Stimulated activated CD8-positive, alpha-beta memory T cell treated with anti-CD3 and anti-CD28 coated beads, Interleukin-15, amount 100 ng/mL, for 48 hours (primary cell): ENCODE measurements at places on chromosomes 6 and 20.
A peak's percentile ranks its signal among the peaks of the same experiment; 100 is the strongest.

- DNase-seq, result no peak
Observed at GRCh38 chr20:51720854-51721253, 47.3 kb downstream of the ATP9A start.

GRCh38 chr6:154154389-154154967, 115.4 kb downstream of the OPRM1 start:
- no peak for DNase-seq

DNA sequence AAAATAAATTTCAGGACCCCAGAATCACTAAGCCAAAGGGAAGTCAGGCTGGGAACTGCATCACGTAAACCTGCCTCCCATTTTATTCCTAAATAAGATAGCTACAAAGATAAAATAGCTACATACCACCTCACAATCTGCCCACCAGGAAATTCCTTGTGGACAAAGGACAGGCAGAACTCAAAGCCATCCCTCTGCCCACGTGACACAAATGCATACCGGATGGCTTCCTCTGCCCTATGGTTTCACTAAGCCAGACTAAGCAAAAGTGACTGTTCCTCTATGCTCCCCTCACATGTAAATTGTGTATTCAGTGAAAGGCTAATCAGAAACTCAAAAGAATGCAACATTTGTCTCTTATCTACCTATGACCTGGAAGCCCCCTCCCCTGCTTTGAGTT, 15.0 kb downstream of the MBOAT1 start:
- no peak for DNase-seq

DNA sequence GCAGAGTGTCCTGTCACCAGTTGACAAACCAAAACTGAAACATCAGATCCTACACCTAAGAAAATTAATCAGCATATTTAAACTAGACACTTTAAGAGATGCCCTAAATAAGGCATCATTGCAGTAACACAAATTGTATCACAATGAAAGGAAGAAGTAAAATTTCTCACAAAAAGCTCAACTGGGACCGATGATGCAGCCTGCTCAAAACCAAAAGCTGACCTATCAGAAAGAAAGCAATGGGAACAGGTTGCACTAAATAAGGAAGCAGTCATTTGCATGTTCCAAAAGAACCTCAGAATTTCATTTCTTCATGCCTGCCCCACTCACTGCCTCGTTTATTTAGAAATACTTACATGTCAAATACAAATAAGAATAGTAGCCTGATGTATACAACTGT, 12.1 kb downstream of the HIVEP2 start:
- no peak for DNase-seq

GRCh38 chr20:50077818-50078601, 34.9 kb downstream of the UBE2V1 start:
- no peak for DNase-seq

- DNase-seq, result no peak
Observed at GRCh38 chr20:46122071-46122470, 4.0 kb downstream of the CD40 start.

DNA sequence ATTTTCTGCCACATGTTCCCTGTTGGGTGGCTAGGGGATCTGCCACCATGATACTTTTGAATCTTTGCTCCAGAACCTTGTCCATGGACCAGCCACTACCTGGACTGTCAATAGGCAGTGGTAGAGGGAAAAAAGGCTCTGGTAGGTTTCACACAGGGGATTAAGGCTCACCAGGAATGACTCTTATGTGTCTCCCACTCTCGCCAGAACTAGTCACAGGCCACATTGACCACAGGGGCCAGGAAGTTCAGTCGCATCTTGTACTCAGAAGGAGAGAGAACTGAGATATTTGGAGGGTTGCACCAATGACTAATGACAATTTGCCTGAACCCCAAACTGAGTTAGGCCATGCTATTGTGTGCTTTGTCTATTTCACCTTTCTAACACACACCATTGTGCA, 23.6 kb upstream of the APCDD1L start:
- peak; percentile 22 for DNase-seq

- no peak for DNase-seq
Observed at GRCh38 chr6:14910692-14911547, 334.9 kb upstream of the JARID2 start.

GRCh38 chr6:2733736-2734480, 16.8 kb downstream of the MYLK4 start:
- no peak for DNase-seq

GRCh38 chr6:148635070-148635743, 111.6 kb upstream of the UST start:
- no peak for DNase-seq

- no peak for DNase-seq
Observed at GRCh38 chr20:44833437-44833836, 23.1 kb upstream of the RIMS4 start.

DNA sequence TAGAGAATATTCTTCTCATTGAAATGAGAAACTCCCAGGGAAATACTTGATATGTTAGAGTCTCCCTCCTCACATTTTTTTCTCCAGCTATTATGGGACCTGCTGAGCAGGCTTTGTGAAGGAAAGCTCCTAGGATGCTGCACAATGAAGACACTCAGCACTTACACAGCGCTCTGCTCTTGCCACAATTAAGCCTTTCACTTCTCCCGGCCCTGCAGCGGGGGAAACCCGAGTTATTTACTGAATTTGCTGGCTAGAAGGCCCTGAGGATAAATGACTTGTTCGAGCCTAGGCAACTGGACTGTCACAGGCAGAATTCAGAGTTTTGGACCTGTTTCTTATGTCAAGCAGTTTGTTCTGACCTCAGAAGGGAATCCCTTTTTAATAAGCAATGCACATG, 102.0 kb downstream of the MAP3K7 start:
- DNase-seq, result no peak

- no peak for DNase-seq
Observed at GRCh38 chr20:59958123-59958522, at the start of gene CDH26. TSS of gene CDH26 (plus strand) at chr20:59958423. CDS start at chr20:59958727, 304 bp downstream.

GRCh38 chr20:25543068-25543467, 42.3 kb downstream of the NINL start:
- no peak for DNase-seq

DNA sequence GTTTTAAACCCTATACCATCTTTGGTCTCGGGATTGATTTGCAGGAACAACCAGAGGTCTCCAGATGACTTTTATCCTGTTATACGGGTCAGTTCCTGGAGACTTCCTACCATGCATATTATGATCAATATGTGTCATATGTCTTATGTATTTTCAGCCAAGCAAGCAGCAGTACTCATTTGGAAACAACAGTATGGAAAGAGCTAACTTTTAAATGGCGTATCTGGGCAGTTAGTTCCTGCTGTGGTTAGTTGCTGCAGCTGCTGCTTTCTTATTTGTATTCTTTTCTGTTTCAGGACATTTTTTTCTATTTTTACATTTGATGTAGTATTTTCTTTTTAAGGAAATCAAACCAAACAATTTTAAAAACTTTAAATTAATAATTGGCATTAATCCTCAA, 207.5 kb downstream of the MANEA start:
- DNase-seq, result no peak

DNA sequence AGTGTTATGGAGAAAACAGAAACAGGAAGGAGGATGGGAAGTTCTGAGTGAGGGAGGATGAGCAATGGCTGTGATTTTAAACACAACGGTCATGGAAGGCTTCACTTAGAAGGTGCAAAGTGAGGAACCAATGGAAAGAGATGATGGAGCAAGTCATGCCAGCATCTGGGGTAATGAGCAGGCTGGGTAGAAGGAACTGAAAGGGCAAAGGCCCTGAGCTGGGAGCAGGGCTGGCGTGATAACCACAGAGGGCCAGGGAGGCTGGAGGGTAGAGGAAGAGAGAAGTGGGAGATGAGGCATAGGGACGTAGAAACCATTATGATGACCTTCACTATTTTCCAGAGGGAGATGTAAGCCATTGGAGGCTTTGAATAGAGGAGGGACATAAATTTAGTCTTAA, 43.6 kb downstream of the NHLRC1 start:
- DNase-seq, result no peak

GRCh38 chr6:30754631-30755030, 10.3 kb upstream of the IER3 start:
- no peak for DNase-seq

DNA sequence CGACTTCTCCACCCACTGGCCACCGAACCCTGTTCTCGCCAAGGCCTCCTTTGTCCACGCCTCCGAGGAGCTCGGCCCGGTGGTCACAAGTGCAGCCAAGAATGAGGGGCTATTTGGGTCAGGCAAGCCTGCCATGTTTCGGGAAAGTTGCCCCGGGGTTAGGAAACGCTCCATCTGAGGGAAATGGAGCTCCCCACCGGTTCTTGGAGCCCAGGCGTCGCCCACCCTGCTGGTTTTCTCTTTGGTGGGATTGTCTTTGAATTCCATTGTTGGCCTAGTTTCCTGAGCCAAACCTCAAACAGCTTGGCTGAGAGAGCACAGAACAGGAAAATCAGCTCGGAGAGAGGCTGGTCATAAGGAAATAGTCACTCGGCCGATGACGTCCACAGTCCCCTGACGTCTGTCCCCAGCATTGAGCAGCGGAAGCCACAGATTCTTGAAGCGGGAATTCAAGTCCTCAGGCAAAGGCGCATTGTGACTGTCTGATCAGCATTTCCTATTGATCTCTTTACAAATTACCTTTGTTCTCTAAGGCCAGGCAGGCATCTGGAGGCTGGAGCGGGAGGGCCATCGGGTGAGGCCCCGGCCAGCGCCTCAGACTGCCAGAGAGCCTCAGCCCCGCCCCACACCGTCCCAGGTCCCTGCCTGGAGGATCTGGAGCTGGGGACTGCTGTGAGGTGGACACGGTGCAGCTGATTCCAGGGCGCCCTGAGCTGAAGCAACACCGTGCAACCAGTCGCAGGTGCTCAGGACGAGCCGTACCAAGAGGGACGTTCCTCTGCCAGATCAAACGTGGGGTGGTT, 138.6 kb downstream of the DLL1 start:
- no peak for DNase-seq

DNA sequence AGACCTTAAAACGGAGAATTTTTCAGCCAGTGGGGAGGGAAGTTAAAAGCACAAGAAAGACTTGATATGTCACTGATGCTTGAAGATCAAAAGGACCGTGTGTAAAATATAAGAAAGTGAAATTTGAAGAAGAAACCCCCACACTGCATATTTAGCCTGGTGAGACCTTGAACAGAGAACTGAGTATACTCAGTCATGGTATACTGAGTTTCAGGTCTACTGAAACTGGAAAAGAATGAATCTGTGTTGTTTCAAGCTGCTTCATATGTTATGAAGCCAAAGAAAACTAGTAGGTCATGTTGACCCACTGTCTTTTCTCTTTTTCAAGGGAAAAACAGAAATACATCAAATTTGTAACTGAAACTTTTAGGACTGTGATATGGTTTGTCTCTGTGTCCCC, 443.8 kb upstream of the GJE1 start:
- DNase-seq, result no peak

- DNase-seq, result no peak
Observed at GRCh38 chr20:1484438-1485116, 6.6 kb downstream of the SIRPB2 start.

- DNase-seq, result no peak
Observed at GRCh38 chr20:7667194-7667593, 273.1 kb downstream of the HAO1 start.

- DNase-seq, result no peak
Observed at GRCh38 chr6:153729189-153729588, 309.9 kb upstream of the OPRM1 start.

GRCh38 chr6:71544906-71545305, 256.3 kb downstream of the OGFRL1 start:
- no peak for DNase-seq

- DNase-seq, result no peak
Observed at GRCh38 chr6:5172041-5172653, 87.0 kb downstream of the PPP1R3G start.

GRCh38 chr20:40880063-40880728, 148.4 kb upstream of the TOP1 start:
- no peak for DNase-seq

DNA sequence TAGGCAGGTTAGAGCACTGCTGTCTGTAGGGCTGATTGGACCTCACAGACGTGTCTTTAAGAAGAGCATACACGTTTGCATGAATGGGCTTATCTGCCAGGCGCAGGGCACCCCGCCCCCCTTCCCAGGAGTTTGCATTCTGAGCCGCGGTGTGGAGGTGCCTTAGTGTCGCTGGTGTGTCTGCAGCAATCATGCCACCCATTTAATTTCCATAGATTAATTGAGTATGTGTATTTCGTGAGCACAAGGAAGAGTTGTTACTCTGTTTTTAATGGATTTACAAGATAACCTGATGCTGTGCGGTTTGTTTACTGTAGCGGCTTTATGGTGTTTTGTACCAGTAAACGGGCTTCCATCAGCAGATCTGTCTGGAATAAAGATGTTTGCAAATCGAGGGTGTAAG, 107.7 kb downstream of the ZDHHC14 start:
- DNase-seq, result no peak

DNA sequence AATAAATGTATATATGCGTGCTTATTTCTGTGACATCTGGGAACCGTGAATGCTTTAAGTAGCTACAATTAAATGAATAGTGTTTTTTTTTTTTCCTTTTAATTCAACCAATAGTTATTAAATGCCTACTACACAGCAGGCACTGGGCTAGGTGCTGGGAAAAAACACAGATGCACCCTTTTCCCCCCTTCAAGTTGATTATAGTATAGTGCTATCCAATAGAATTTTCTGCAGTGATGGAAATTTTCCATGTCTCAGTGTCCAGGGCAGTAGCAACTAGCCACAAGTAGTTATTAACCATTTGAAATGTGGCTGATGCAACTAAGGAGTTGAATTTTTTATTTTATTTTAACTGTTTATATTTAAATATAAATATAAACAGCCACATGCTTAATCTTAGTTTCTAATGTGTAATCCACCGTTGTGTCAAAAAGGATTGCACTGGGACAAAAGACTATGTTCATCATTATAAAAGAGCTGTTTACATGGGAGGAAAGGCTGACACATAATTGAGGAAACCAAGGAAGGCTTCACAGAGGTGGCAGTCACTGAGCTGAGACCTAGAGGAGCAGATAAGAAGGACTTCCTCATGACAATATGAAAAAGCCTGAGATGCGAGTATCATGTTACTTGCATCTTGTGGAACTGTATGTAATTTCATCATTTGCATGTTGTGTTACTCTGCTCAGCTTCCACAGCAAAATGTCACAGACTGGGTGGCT, 261.2 kb upstream of the PLCB4 start:
- DNase-seq, result no peak

- DNase-seq, result no peak
Observed at GRCh38 chr6:77136086-77136485, 327.2 kb downstream of the HTR1B start.

DNA sequence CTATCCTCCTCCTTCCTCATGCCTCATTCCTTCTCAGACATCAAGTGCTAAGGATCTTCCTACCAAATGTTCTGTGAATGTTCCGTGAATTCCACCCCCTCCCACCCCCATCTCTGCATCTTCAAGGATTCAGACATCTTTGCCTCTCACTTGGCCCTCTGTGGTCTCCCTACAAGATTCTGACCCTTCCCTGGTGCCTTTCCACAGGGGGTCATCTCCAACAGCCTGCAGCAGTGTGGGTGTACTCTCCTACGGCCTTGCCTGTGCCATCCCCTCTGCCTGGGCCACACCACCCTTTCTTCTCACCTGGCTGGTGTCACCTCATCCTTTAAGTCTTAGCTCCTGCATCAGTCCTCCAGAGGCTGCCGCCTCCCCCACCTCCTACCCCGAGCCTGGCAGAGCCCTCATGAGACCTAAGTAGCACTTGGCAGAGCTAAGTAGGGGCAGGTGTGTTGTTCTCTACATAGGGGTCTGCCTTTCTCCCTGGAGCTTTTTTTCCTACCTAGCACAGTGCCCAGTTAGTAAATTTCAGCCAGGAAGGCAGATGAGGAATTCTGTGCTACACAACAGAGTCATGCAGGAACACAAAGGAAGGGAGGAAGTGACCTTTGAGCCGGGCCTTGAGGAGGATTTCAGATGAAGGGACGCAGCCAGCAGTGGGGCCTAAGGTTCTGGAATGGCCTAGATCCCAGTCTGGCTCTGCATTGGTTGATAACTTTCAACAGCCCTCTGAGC, 43.1 kb downstream of the TM9SF4 start:
- DNase-seq, result no peak

GRCh38 chr6:158033077-158033750, 51.6 kb downstream of the SYNJ2 start:
- DNase-seq, result no peak
